Urinary bladder (tissue), 4 donors: ENCODE measurements at places on chromosomes 13 and 19. TPM values are rescaled to one million over a fixed set of nuclear protein-coding genes. Genes with fewer than 3 reads are reported as not detected.

DNA sequence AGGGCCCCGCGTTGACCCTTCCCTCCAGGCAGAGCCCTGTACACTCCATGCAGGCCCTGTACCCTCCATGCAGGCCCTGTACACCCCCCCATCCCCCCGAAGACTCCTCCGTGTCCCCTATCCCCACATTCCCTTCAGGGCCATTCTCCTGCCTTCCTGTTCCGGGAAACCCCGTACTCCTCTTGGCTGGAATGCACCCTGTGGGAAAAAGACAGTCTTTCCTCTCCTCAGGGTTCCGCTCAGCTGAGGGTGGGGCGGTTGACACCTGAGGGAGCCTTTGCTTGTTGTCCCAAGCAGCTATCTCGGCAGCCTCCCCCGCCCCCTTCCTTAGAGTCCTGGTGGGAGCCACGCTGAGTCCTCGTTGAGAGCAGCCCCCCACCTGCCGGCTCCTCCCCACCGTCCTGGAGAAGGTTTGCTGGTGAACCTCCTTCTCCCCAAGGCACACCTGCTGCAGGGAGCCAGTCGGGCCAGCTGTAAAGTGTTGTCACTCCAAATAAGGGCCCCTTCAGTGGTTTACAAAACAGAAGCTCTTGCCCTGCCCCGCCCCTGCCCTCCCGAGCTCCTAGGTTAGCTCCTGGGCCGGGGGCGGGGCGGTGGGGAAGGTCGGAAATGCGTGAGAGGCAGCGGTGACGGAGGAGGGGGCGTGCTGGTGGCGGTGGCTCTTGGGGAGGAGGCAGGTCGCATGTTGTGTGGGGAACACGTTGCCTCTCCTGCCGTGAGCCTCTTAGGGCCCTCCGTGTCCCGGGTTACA lies 1.5 kb downstream of the GNA11 start:
- no peak for DNase-seq

Gene KBTBD6
- 5.5 TPM for polyA plus RNA-seq

DNA sequence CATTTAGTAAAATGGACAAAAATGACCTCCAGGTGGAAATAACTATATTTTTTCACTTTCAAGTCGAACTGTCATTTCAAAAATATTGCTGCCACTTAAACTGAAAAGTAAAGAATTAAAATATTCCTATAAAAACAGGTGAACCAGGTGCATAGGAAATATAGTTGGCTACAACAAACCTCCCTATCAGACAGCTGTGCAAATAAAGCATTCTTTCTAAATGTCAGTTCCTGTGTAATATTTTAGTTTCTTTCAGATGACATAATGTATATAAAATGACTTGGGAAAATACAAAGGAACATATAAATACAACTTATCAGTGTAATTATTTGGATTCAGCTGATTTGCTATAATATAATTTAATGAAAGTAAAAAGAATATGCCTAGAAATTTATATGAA lies 403.5 kb upstream of the GPC6 start:
- no peak for DNase-seq

Gene N4BP2L1
- polyA plus RNA-seq: 16.2 TPM

DNA sequence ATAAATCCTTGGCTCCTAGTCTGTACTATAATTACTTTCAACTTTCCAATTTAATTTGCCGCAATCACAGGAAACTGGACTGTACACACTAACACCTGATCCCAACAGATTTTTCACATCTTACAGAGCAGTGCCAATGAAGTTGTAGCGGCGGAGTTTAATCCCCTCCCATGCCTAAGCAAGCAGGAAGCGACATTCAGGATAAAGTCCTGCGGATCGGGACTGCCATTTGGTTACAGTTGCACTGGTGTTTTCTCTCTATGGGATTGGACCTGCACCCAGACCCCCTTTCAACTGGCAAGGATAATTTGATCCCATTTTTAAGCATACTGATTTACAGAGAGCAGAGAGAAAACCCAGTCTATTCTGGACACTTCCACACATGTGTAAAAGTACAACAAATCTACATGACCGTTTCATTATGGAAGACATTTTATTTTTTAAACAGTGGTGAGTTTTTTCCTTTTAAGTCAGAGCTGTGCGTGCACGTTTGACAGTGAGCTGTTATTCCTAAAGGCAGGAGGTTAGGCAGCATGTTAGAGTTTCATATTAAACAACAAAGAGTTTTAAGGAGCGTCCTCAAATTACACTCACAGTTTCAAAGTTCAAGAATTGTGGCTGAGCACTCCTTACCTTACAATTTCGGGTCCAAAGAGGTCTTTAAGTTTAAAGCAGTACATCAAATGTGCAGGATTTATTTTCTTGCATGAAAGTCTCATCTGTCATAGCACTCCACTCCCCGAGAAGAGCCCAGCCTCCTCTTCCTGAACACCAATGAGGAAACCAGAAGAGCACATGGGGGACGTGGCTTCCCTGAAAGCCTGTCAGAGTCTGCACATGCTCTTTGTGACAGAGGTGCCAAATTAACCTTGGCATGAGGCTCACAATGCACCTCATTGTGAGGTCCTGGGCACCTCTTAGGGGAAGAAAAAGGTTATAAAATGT lies 141.6 kb upstream of the RFC3 start:
- no peak for DNase-seq

GRCh38 chr13:28401303-28402056 lies 93.4 kb downstream of the FLT1 start:
- DNase-seq: no peak

DNA sequence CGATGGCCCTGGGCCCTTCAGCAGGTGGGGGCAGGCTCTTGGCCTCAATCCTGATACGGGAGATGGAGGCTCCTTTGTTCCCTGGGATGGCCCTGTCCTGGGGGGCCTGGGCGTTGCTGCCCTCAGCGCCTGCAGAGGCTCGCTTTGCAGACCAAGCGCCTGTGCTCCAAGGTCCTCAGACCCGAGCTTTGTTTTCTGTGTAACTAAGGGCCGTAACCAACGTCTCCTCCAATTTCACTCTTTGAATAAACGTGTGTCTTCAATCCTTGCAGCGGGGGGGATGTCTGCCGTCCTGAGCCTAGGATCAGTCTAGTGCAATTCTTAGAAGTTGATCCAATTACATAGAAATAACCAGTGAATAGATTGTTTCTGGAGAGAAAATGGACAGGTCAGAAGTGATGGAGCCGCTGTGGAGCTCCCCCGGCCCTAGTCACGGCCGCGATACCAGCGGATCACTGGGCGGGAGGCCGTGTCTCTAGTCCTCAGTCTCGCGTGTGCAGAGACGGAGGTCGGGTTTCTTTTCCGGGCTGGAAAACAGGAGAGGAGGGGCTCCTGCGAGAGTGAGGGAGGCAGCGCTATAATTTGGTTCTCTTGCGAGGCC lies 5.3 kb downstream of the PTBP1 start:
- DNase-seq: no peak

DNA sequence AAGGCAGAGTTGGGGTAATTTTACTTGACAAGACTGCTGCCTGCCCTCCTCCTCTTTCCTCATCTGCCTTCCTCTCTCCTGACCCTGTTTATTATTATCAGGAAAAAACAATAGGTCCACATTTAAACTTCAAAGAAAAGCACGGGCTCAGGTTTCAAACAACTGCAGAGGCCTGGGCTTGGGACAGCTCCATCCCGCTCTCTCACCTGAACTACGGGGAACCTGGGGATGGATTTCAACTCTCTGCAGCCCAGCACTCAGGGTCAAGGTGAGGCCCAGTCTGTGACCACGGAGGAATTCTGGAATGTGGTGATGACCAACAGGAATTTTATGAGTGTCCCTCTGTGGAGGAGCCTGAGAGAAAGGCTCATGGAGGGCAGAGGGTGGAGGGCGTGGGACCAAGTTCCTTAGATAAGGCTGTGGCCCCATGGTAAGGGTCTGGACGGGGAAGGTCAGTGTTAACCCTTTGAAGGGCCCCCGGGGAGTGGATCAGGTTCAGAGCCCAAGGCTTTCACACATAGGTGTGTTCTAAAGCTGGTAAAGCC lies 220.8 kb upstream of the MAB21L1 start:
- DNase-seq: no peak

GRCh38 chr19:17402982-17403855 lies 2.2 kb downstream of the BST2 start:
- DNase-seq: no peak

DNA sequence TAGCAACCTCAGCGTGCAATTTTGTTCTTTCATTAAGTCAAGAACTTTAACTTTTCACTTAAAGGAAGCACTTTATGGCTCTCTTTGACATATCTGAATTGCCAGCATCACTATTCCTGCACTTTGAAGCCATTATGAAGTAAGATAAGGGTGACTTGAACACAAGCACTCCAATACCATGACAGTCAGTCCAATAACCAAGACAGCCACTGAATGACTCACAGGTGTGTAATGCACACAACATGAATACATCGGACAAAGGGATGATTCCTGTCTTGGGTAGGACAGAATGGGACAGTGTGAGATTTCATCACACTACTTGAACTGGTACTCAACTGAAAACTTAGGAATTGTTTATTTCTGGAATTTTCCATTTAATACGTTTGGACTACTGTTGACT lies 233.7 kb upstream of the IPO5 start:
- no peak for DNase-seq

DNA sequence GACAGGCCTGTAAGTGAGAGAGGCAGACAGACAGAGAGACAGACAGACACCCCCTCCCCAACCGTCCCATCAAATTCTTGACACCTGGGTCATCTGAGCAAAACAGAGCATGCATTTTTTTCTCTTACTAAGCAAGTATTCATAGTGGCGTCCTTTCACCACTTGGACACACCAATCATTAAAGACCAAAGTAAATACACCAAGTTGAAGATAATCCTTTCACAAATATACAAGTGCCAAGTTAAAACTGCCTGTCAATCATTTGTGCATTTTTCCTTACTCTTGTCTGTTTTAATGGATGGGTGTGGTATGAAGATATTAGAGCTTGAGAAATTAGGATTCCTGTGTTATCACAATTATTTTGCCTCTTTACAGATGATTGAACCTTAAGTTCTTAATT lies 337.3 kb downstream of the ATP8A2 start:
- DNase-seq: no peak

DNA sequence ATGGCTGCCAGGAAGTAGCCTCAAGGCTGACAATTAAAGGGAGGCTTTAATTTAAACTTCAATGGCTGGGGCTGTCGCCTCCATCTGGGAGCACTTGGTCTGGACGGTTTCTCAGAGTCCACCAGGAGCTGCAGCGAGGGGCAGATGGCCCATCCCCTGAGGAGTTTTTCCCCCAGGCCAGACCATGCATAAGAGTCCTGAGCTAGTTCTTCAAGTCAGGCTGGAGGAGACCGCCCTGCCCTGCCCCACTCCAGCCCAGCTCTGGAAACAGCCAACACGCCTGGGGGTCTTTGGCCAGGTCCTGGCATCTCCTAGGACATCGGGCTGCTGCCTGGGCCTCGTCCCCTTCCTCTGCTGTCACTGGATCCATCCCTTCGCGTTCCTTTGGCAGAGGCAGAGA lies 5.3 kb upstream of the ACTN4 start:
- no peak for DNase-seq

DNA sequence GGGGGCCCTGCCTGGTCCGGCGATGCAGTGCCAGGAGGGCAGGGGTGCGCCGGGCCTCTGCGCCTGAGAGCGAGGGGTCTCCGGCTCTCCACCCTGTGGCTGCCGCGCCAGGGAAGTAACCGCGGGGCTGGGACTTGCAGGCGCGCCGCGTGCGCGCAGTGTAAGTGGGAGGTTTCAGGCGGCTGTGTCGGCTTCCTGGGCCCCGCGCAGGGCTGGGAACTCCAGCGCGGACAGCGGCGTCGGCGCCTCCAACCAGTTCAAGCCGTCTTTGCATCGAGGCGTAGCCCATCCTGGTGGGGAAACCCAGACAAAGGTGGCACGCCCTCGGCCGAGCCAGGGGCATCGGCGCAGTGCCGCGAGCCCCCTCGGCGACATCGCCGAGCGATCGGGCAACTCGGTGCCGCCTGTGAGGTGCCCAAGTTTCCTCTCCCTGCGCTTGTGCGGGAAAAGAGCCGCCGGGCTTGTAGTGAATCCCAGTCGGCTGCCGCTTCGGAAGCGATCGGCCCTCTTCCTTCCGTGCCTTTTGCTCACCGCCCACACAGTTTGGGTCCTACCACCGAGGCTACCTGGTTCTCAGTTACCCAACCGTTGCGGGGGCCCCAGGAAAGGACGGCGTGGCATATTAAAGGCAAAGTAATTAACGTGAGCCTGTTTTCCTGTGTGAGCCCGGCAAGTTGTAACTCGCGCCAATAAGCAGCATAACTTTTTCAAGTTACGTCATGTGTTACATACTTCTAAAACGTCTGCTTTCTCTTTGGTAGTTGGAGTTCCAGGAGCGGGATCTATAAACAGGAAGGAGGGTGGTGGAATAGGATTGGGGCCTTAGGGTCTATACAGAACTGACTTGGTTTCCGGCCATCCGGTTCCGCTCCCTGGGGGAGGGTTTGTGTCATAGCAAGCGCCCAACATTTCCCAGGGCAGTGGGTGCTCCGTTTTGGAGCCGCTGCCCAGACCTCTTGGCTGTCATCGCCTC lies 1.2 kb downstream of the LRCH1 start:
- peak; percentile 69 for DNase-seq

DNA sequence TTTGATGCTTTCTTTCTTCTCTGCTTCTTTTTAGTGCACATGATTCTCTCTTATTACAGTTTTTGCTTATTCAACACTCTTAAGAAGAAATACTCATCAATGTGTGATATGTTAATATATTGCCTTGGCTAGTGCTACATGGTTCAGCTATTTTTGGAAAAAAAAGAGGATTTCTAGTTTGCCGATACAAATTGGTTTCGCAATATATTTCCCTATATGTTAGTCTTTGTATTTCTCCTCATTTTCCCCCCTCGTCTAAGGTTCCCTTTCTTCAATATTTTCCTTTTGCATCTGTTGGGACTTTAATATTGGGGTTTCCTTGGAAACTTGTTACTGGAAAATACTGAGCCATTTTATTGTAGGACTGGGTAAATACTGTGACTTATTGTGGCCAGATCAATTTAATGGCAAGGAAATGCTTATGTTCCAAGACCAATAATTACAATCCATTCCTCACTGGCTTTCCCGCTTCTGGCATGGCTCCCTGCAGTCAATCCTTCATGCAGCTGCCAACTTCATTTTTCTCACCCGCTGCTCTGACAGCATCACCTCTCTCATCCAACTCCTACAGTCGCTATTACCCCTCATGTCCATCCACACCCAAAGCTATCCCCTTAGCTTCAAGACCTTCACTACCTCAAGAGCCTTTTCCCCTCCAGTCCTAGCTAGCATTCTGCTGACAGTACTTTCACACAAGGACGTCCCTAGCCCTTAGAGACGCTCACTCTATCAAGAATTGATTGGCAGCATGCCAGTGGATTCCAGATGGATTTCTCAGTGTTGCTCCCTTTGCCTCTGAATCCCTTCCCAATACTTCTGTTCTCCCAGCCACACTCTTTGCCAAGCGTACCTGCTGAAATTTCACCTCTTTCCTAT lies 280.1 kb upstream of the TMTC4 start:
- no peak for DNase-seq

Gene TLE2
- polyA plus RNA-seq: 69.9 TPM

Gene VAV1
- polyA plus RNA-seq: 3.0 TPM

Gene MAB21L1
- 1.3 TPM for polyA plus RNA-seq

DNA sequence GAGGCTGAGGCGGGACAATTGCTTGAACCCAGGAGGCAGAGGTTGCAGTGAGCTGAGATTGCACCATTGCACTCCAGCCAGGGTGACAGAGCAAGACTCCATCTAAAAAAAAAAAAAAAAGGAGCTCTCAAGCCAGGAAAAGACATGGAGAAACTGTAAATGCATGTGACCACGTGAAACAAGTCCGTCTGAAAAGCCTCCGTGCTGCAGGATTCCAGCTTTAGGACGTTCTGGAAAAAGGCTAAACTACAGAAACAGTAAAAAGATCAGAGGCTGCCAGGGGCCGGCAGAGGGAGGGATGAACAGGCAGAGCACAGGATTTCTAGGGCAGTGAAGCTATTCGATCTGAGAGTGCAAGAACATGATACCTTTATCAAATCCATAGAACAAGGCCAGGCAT lies 40.7 kb upstream of the NDUFS7 start:
- DNase-seq: no peak
